ENCODE measurements at places on chromosomes 7 and 10.
A peak's percentile ranks its signal among the peaks of the same experiment; 100 is the strongest.

- DNase-seq = no peak
Observed at GRCh38 chr10:71812913-71813590, 38.0 kb downstream of the PSAP start.

GRCh38 chr7:54839575-54840213, 80.7 kb upstream of the SEC61G start:
- DNase-seq = no peak

DNA sequence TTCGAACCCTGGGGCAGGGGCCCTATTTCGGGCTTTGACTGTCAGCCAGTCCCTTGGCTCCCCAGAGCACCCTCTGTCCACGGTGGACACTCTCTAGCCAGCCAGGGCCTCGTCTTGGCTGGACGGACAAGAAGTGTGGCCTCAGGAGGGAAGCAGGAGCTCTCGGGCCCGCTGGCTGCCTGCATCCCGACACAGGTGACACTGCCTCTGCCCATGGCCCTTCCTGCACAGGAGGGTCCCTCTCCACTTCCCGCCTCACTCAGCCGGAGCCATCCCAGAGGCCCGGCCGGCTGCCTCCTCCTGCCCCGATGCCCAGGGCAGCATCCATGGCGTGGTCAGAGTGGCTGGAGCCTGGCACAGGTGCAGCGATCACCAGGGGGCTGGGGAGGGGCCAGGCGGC, 7.9 kb downstream of the ADGRA1 start:
- no peak for DNase-seq

DNA sequence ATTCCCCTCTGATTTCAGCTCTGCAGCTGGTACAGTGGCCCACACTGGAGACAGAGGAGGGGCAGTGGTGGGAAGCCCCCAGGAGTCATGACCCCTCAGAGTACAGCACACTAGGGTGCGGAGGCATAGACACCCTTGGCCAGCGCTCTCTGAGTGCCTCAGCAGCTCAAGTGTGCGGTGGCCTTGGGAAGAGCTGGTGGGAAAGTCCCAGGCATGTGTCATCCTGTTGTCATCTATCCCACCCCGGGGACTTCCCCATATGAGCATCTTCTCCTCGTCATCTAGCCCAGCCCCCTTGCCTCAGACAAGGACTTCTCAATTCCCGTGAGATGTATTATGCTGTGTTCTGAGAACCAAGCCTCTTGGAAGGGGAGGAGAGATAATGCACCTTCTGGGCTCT, 15.6 kb upstream of the PPIF start:
- DNase-seq = peak; percentile 94

- DNase-seq = no peak
Observed at GRCh38 chr10:99569253-99569939, 36.7 kb downstream of the NKX2-3 start.
